Articular chondrocyte of knee joint (primary cell): ENCODE measurements at places on chromosomes 1 and 21. TPM values are rescaled to one million over a fixed set of nuclear protein-coding genes. Genes with fewer than 3 reads are reported as not detected.

The CCDC17 gene
- 1.4 and 1.5 TPM in 2 replicates for total RNA-seq

The OR6N1 gene
- total RNA-seq, result not detected in 2 replicates

The PER3 gene
- total RNA-seq, result 15.3 and 18.7 TPM in 2 replicates

The FNDC5 gene
- 0.91 and 2.2 TPM in 2 replicates for total RNA-seq

The SHISA4 gene
- total RNA-seq, result 21.0 and 21.7 TPM in 2 replicates

The CYP2J2 gene
- 0.26 and 0.54 TPM in 2 replicates for total RNA-seq

The RAB3B gene
- 7.2 and 7.9 TPM in 2 replicates for total RNA-seq

The CD1B gene
- total RNA-seq, result not detected in 2 replicates

The TAS1R1 gene
- total RNA-seq, result 0.26 and 0.43 TPM in 2 replicates

The EPHA2 gene
- 9.8 and 21.7 TPM in 2 replicates for total RNA-seq

The HPDL gene
- total RNA-seq, result 0.32 and 0.39 TPM in 2 replicates

The ICOSLG gene
- total RNA-seq, result under 0.01 and 0.13 TPM in 2 replicates

The LHX8 gene
- 0.13 TPM in 1 of 2 replicates, not detected in the other for total RNA-seq

The FABP3 gene
- 32.3 and 40.8 TPM in 2 replicates for total RNA-seq

The GLIS1 gene
- total RNA-seq, result 2.9 and 3.8 TPM in 2 replicates

The SASS6 gene
- total RNA-seq, result 2.9 and 3.7 TPM in 2 replicates

The CD52 gene
- not detected in 2 replicates for total RNA-seq

The S100A2 gene
- total RNA-seq, result 2.9 and 3.1 TPM in 2 replicates

The IL20 gene
- total RNA-seq, result not detected in 2 replicates

The MEX3A gene
- total RNA-seq, result 0.91 and 1.1 TPM in 2 replicates

The PTGFR gene
- 82.3 and 101 TPM in 2 replicates for total RNA-seq

The PTPRU gene
- total RNA-seq, result 10.6 and 12.5 TPM in 2 replicates

The KCNE1 gene
- 0.54 and 0.65 TPM in 2 replicates for total RNA-seq

The DUSP10 gene
- total RNA-seq, result 26.0 and 38.7 TPM in 2 replicates

The RGS16 gene
- 17.2 and 18.8 TPM in 2 replicates for total RNA-seq

The CD84 gene
- not detected in 2 replicates for total RNA-seq

The C4BPA gene
- not detected in 2 replicates for total RNA-seq
